Inflammatory macrophage (primary cell): ENCODE measurements at places on chromosomes 16 and 17.

DNA sequence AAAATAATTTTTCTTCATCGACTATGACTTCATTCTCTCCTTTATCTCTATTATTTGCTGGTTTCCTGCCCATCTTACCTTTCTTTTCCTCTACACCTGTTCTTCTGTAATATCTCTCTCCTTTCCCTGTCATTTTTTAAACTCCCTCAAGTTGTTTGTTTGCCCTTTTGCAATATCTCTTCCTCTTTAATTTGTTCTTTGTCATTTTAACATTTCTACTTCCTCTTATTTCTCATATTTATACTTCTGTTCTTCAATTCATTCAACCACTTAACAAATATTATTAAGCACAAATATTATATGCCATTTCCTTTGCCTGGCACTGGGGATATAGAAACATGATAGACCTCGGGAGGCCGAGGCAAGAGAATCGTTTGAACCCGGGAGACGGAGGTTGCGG is 22.6 kb downstream of the MAP3K3 start:
- DNase-seq, result peak; percentile 71

DNA sequence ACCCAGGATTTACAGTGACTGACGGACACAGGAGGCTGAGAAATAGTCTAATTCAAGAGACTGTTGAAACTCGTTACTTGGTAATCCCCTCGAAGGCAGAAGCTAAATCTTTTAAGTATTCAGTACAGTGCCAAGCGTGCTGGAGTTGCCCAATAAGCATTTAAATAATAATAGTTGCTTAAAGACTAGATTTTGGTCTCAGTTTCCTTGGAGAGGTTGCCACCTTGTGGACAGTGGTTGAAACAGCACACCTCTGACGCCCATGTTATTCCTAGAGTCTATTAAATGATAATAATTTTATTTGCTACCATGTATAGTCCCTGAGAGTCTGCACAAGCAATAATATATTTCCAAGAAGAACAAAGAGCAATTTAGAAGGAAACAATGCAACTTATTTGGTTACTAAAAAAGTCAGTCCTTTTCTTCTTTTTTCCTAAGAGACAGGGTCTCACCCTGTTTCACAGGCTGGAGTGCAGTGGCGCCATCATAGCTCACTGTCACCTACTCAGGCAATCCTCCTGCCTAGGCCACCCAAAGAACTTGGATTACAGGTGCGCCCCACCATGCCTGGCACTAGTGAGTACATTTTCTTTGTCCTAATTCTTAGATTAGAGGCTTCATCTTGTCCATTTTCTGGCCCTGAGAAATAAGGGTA is 138.0 kb upstream of the NUDT7 start:
- peak; percentile 64 for DNase-seq

DNA sequence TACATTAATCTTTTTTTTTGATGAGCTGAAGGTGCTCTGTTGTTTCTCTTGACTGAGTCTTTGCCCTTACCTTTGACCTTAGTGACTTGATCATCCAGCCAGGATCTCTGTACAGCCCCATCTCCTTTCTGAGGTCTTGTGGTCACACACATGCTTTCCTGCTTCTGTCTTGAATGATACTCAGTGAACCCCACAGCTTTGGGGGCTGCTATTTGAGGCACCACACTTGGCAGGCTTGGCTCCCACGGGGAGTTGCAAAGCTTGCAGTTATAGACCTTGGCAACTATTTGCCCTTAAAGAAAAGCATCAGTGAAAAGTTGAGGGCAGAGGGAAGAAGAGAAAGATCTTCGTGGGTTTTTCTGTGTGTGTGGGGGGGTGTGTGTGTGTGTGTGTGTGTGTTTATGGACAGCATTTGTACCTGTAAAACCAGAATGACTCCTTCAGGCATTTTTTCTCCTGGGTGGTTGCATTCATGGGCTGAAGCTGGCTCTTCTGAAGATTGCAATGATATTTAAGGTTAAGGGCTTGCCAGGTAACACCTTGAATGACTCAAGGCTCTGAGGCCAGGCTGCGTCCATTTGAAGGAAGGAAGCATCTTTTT is 101.6 kb downstream of the MSI2 start:
- DNase-seq, result no peak

DNA sequence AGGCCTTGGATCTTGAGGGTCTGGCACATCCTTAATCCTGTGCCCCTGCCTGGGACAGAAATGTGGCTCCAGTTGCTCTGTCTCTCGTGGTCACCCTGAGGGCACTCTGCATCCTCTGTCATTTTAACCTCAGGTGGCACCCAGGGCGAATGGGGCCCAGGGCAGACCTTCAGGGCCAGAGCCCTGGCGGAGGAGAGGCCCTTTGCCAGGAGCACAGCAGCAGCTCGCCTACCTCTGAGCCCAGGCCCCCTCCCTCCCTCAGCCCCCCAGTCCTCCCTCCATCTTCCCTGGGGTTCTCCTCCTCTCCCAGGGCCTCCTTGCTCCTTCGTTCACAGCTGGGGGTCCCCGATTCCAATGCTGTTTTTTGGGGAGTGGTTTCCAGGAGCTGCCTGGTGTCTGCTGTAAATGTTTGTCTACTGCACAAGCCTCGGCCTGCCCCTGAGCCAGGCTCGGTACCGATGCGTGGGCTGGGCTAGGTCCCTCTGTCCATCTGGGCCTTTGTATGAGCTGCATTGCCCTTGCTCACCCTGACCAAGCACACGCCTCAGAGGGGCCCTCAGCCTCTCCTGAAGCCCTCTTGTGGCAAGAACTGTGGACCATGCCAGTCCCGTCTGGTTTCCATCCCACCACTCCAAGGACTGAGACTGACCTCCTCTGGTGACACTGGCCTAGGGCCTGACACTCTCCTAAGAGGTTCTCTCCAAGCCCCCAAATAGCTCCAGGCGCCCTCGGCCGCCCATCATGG is 4.0 kb upstream of the ADGRG3 start:
- no peak for DNase-seq

DNA sequence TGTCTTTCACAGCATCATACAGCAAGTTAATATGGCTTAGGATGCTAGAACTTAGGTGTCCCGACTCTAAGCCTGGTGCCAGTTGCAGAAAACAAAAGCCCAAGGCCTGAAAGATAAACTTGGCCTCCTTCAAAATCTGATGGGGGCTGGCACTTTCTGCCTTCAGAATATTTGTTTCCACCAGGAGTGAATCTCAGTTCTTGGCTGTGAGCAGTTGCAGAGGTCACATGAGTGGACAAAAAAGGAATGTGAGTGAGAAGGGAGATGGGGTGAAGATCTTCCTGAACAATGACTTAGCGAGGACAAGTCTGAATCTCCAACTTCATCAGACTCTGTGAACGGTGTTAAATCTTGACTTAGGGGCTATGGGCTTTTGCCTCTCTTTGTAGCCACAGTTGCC is 46.6 kb downstream of the HOXB1 start:
- DNase-seq, result no peak
